ENCODE measurements at places on chromosomes 7 and 10.

DNA sequence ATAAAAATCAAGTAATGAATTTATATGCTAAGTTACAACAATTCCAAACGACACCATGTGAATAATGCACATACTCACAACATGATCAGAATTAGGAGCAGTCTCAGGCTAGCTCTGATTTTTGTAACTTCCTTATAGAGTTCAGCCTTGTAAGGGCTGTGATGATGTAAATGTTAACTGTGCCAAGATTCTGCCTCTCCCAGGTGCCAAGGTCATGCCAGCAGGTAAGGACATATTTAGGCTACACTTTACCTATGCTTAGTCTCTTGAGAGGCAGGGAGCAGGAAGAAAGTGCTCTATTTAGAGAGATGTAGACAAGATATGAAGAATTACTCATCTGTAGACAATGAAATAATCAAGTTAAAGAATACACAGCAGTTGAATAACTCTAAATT lies 53.6 kb upstream of the AGR3 start:
- DNase-seq, result no peak

DNA sequence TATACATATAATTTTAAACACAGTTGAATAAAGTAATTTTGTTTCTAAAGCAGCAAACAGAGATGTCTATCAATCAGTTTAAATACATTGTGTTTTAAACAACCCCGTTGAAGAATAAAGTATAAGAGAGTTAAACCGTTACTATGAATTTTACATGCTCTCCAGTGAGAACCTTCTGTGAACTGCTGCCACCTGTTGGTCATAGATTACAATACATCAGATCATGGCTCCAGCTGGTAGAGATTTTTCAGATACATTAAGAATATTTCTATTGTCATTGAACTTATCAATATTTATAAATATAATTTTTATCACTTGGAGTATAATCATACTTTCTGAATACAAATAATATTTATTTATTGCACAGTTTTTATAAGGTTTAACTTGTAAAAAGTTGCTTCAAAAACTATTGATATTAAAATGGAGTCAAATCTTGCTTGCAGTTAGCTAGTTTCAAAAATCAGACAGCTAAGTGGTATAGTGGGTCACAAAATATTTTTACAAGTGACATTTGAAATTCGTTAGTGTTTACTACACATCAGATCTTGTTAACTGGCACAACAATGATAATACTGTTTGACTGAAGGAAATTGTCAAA lies 561.2 kb upstream of the PHF14 start:
- DNase-seq, result no peak

- no peak for DNase-seq
Measured at GRCh38 chr7:88040694-88041093, 106.6 kb downstream of the ADAM22 start.

- no peak for DNase-seq
Measured at GRCh38 chr10:104435822-104436221, 82.2 kb downstream of the CFAP58 start.

- DNase-seq, result no peak
Measured at GRCh38 chr7:110502888-110503465, 588.0 kb upstream of the LRRN3 start.

DNA sequence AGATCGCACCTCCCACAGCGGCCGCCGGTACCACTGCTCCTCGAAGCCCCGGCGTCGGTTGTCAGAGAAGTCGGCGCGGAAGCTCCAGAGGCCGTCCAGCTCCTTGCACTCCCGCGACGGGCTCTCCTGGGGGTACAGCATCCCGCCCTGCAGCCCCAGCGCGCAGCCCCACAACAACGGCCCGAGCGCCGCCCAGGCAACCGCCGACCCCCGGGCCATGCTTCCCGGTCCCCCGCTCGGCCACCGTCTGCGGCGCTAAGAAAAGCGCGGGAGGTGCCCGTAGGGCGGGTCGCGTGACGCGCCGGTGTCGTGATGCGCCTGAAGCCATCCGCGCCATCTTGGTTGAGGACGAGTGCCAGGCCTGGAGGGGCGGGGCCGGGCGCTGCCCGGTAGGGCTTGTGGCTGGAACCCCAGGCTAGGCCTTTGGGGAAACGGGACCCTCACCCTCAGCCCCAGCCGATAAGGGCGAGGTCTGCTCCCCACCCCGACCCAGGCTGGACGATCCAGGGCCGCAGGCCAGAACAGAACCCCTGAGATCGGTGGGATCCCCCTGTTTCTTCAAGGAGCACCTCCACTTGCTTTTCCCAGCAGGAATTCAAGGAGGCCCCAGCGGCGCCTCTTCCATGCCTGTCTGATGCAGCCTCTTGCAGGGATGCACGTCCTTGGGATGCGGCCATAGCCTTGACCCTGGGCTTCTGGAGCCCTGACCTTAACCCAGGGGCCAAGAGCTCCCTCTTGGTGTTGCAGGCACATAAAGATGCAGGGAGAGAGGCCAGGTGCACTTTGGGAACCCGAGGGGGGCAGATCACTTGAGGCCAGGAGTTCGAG lies at the start of gene GUSB:
Gene GUSB (minus strand): TSS at position 249 of the 828 bp plus-strand sequence. CDS start 30 bp downstream, at position 219.
- peak; percentile 78 for DNase-seq

DNA sequence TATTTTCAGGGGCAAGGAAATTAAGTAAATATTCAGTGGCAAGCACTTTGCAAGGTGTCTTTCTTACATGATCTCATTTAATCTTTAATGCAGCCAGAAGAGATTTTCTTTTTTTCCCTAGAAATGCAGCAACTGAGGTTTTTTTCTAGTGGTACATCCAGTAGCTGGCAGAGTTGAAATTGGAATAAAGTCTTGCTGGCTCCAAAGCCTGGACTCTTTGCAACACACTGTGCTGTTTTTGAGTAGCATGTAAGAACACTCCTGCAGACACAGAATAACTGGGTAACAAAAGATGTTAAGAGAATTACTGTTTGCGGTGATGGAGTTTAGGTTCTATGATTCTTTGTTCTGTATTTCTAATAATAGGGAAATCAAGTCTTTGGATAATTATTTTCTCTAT lies 123.6 kb downstream of the PON1 start:
- no peak for DNase-seq

DNA sequence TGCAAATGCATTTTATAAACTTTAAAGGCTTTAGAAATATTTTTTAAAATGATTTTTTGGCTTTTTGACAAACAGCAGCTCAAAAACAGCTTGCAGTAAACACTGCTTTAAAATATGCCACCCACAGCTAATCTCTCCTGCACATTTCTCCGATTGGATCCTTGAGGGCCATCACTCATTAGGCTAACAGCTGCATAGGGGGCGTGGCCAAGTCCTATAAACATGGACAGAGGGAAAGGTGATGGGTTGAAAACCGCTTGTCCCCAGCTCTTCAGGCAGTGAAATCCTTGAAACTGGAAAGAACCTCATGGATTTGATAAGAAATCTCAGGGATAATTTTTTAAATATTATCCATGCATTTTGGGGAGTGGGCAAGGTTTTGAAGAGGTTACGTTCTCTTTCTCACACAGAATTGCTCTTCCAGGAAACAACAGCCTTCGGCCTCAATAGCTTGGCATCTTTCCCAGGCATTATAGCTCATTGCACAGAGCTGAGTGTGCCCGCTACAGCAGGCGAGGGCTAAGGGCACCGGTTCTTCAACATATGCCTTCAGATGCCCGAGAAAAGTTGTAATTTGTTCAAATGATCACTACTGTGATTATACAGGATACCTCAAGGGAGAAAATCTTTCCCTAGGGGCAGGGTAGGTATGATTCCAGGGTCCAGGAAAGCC lies 1.7 kb downstream of the PLEKHS1 start:
- DNase-seq, result no peak

DNA sequence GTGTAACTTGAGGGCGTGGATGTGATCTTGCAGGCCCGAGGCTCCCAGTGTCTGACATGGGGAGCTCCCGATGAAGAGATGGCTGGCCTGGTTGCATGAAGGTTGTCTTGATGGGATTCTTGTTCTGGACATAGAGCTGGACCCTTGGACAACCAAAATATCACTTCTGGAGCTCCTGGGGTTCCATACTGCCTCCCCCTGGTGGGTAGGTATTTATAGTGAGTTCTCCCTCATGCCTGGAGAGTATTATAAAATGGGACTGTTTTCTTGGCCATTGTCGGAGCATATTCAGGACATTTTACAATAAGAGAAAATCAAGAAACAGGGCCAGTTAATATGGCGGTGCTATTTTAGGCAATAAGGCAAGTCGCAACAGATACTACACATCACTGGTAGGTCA lies 32.6 kb upstream of the GIMAP8 start:
- no peak for DNase-seq

DNA sequence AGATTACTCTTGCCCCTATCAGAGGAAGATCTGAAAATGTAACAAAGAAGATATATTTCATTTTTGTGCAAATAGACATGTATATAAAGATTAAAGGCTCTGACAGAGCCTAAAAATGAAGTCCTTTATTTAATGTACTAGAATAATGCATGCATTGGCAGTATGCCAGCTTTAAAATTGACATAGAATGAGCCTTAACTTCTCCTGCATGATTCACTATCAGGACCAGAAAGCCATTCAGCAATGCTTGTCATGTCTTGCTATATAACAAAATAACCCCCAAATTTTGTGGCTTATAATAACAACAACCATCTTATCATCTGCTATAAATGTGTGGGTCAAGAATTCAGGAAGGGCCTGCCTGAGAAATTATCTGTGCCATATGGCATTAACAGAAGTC lies 411.9 kb downstream of the GRM8 start:
- DNase-seq, result no peak

DNA sequence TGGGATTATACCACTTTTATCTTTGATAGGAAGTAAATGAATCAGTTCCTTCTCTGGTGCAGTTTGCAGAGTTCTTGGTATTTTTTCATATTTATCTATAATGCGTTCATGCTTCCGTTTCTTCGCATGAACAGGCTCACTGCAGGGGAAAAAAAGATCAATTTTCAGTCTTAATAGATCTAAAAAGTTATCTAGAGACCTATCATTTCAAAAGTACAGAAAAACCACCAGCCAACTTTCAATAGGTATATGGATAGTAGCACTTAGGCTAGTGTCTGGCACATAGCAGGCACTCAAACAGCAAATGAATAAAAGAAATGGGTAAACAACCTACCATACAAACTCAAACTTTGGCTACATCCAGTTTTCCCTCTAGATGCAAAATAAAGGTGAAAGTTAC lies 5.5 kb downstream of the NOC3L start:
- no peak for DNase-seq

DNA sequence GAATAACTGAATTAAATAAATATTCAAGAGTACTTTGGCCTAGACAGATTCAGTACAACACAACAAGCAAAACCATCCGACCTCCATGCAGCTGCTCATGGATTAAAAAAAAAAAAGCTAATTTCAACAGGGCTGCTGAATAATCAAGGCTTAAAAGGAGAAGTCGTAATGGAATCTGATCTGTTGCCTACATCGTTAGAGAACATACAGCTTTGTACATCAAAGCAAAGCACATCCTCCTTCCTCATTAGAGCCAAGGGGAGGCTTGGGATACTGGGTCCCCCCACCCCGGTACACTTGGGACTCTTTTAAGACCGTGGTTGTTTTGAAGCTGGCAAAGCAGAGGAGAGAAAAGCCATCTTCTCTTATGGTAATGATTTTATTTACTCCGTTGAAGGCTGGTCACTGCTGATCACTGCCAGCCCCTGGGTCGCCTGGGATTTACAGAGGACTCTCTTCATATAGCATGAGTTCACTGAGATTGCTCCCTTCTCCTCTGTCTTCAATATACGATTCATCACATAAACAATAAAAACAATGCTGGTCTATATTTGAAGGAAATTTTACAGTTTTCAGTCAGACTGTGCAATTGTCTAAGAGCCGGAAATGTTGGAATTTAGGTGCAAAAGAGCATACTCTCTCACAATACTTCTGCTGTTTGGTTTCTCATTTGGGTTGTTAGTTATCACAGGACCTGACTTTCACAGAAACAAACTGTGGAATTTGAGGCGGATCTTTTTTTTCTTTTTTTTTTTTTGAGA lies 148.8 kb downstream of the FAM107B start:
- DNase-seq, result no peak

GRCh38 chr7:92244808-92245486 lies 767 bp downstream of the KRIT1 start:
- peak; percentile 13 for DNase-seq

DNA sequence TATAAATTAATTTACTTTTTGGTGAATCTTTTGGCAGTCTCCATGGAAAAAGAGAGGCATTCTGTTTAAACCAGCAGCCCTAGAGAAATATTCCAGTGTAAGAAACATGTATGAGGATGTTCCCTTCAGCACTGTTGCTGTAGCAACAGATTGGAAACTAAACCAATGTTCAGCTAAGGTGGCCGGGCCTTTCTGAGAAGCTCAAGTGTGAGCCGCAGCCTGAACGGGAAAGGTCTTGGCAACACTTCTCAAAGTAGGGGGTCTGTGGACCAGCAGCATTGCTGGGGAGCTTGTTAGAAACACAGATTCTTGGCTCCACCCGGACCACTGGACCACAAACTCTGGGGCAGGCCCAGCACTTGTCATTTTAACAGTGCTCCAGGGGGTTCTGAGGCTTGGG lies 36.2 kb downstream of the RAMP3 start:
- DNase-seq, result no peak

DNA sequence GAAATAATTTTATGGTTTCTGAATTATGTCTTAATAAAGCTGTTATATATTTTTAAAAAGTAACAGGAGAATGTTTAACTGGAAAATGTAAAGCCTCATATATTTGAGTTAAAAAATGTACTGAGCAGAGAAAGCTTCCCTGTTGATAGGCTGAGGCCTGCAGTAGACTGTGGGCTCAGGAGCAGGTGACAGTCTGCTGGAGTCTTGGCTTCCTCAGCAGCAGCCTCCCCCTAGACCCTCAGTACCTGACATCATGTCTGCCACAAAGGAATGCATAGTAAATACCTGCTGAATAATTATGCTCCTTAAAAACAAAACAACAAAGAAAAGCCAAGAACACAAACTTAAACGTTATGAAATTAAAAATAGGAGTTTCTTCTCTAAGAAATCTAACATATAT lies 73.9 kb upstream of the NOBOX start:
- DNase-seq, result no peak

DNA sequence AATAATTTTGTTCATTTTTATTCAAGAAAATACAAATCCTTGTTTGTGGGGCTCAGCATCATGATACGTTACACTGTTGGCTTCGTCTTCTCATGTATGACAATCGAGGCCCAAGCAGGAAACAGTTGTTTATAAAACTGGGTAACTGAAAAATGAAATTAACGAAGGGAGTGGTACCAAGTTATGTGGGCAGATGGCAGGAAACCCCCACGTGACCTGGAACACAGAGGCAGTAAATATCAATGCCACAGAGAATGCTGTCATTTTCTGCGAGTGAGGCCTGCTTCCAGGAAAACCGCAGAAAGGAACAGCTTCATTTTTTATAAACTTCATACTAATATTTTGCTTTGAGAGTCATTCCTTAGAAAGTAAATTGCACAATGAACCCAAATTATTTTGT lies 201.0 kb upstream of the ADARB2 start:
- DNase-seq, result peak; percentile 23

DNA sequence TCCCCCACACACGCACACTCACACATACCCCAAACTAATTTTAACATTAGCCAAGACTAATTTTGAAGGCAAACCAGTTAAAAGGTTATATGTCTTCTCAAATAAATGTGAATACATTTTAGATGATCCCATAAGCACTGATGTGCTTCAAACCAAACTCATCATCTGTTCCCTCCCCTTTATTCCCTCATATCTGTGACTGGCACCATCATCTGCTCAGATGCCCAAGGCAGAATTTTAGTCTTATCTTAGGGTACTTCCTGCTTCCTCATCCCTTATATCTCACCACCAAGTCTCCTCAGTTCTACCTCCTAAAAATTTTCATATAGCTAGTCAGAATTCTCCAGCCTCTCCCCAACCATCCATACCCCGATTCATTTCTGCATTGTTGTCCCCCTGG lies 80.4 kb downstream of the UPF2 start:
- no peak for DNase-seq
